Stimulated activated CD4-positive, alpha-beta T cell treated with anti-CD3 and anti-CD28 coated beads, Interleukin-15, amount 100 ng/mL, for 24 hours (primary cell): ENCODE measurements at places on chromosomes 16 and 17.

DNA sequence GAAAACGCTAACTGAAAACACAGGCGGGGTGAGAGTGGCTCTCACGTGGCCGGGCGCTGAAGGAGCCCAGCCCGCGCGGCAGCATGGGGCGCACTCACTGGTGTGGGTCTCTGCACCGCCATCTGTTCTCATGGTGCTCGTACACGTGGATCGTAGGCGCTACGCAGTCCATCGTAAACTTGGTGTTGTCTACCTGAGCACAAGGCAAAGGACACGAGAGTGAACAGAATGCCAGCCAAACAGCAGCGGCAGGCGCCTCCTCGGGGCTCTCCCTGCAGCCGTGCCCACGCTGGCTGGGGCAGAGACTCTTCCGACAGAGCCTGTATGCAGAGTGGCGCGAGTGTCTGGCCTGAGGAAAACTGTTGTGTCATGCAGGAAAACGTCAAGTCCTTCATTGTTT lies 19.1 kb downstream of the EMC8 start:
- no peak for DNase-seq

DNA sequence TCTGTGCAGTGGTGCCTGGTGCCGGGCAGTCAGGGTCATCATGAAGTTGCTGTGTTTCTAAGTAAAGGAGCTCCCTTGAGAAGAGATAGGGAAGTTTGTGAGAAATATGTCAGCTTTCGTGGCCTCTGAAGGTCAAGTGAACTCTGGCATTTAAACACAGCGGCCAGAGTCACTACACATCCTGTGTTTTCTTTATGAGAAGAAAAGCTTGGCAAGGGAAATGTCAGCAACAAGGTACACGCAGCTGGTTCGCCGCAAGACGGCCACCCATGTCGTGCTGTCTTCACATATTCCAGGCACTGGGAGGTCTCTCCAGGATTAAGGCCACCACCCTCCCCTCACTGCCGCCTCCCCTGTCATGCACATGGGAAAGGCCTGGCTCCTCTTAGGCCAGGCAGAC lies 33.2 kb upstream of the PEMT start:
- DNase-seq, result no peak

- no peak for DNase-seq
Observed at GRCh38 chr17:13593021-13593751, 8.5 kb downstream of the HS3ST3A1 start.

GRCh38 chr17:9729034-9729650 lies 62.2 kb downstream of the DHRS7C start:
- DNase-seq, result peak; percentile 5

- no peak for DNase-seq
Observed at GRCh38 chr17:31388351-31388750, 3.1 kb upstream of the RAB11FIP4 start.

DNA sequence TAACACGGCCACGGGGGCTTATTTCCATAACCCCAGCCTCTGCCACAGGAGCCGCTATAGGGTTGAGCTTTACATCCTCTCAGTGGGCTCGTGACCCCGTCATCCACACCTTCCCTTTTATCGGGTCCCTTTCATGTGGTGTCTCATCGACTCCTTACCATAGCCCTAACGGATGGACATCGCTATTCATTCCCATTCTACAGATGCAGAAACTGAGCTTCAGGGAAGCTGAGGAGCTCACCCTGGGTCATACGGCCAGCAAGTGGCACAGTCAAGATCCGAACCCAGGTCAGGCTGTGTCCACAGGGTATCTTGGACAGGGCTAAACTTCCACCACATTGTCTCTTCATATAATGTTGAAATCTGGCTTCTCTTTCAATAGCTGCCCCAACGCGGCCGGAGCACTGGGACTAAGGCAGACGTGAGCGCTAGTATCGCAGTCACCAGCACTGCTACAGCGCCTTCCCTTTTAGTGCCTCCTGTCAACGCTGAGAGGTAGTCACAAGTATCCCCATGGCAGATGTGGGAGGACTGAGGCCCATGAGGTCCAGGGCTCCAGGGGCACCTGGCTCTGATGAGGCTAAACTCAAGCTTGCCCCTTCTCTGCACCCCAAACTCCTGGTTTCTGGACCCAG lies 50.8 kb downstream of the SOCS1 start:
- no peak for DNase-seq

DNA sequence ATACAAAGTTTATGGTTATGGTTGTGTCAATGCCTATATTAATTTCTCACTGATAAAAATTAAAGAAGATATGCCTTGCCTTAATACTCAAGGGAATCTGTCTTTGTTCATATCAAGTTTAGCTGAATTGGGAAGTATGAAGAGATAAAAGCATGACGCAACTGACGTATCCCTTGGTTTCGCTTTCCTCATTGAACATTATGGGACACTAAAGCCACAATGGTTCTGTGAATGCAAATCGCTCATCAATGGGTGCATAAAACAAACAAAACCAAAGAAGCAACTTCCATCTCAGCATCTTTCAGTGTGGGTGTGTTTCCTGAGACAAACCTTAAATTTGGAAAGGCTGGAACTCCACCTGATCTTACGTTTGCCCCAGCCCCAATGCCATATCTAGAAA lies 108.2 kb downstream of the NPIPB5 start:
- no peak for DNase-seq

GRCh38 chr16:56930486-56931270 lies 1.3 kb upstream of the HERPUD1 start:
- DNase-seq, result no peak

DNA sequence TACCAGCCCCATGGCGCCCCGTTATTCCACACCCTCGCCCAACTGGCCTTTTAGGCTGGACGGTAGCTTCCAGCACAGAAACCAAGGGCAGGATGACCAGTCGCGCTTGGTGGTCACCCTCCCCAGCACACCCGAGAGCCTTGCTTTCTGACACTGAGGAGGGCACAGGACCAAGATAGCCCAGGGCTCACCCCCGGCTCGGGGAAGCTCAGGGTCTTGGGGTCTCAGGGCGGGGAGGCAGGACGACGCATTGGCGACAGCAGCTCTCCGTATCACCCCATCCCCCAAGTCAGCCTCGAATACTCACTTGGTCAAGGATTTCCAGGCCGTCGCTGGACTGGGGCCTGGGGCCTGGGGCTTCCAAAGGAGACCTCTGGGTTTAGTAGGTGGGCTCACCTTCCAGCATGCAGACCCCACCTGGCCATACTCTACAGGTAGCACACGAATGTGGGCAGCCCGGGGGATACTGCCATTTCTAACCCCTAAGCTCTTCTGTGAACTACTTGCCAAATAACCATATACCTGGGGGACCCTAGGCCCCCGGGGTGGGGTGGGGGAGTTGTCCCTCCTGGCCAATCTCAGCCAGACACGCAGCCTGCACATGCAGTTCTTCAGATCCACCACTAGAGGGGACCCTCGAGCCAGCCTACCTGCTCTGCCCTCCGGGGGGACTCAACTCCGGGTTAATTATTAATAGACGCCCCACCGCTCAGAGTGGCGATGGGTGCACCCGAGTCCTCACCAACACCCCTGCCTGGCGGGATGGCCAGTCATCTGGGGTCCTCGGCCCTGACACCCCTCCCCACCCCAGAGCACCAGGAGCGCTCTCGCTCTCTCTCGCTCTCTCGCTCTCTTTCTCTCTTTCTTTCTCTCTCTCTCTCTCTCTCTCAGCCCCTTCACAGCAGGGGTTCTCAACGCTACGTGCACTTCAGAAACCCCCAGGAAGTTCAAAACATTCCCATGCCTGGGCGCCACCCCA lies 30.0 kb downstream of the TBC1D16 start:
- DNase-seq, result peak; percentile 61

DNA sequence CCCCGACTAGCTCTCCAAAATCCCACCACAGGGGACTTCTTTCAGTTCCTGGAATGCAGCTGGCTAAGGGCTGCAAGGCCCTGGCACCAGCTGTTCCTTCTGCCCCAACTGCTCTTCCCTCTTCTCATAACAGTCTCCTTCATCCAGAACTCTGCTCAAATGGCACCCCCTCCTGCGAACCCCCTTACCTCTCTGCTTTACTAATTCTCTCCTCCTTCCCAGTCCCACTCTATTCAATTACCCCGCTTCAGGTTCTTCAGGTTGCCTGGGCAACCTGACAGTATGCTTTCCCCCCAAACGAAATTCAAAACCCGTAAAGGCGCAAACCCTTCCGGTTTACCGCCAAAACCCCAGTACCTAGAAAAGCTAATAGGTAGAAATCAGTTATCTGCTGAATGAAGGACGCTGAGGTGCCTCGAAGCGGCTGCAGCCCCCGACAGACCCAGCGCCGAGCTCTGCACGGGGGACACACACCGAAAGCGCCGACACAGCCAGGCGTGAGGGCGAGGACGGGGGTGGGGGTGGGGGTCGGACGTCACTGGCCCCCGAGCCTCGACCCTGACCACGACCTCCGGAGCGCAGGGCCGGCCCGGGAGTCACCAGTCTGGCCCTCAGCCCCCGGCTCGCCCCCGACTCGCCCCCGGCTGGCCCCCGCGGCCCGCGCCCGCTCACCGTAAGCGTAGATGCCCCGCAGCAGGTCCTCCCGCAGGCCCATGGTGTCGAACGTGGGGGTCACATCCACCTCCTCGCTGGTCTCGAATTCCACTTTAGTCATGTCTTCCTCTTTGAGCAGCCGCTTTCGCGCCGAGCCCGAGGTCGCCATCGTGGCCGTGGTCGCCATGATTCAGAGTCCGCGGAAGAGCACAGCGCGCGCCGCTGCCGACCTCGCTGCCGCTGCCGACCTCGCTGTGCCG lies 550 bp downstream of the EIF4A3 start:
- DNase-seq, result peak; percentile 36

- no peak for DNase-seq
Observed at GRCh38 chr17:81539961-81540675, 11.9 kb downstream of the FSCN2 start.

DNA sequence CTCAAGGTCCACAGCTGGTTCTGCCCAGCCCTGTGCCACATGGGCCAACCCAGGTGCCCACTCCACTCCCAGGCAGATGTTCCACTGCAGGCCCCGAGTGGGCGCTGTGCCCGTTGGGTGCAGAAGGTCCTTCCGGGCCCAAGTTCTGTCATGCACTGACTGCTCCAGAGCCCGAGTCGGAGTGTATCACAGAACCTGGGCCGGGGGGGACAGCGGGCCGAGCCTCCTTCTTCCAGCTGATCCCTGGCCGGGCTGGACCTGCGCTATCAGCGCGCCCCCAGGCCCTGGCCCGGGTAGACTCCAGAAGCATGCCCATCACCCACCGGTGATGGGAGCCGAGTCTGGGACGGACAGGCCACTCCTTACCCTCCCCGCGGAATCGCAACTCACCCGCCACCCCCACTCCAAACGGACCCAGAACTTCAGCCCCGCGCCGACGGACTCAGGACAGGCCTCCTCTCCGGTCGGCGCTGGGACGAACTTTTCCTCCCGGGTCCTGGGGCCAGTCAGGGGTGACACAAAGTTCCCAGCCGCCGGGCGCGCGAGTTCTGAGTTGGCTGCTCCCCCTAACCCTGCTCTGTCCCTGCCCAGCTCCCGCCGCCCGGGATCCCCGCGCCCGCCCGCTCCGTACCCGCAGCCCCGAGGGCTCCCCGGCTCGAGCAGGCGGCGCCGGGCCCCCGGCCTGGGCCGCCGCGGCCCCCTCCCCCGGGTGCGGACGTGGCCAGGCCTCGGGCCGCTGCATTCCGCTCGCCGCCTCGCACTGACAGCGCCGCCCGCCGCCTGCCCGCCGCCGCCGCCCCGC lies at the start of gene COPZ2:
TSS of gene COPZ2 (minus strand) at position 762 of the 802 bp plus-strand sequence. CDS start at position 742, 20 bp downstream.
- DNase-seq, result peak; percentile 76

- no peak for DNase-seq
Observed at GRCh38 chr16:78462288-78463208, 363.1 kb downstream of the WWOX start.

DNA sequence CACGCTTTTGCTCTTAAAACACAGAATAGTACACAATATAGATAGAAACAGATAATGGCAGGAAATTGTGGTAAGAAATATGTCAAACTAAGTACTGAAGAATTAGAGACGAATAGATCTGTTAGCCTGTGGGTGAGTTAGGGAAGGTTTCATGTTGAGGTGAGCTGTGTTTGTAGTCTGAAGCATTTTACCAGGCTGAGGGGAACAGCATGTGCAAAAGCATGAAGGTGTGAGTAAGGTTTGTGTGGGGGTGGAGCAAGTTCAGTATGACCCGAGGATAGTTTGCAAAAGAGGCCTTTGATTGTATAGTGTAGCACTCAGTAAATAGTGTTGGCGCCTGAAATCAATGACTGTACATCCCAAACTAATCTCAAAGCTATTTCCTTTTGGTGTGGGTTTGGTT lies 13.8 kb downstream of the IGSF6 start:
- peak; percentile 36 for DNase-seq

GRCh38 chr17:8944748-8945147 lies 20.8 kb downstream of the PIK3R5 start:
- no peak for DNase-seq

DNA sequence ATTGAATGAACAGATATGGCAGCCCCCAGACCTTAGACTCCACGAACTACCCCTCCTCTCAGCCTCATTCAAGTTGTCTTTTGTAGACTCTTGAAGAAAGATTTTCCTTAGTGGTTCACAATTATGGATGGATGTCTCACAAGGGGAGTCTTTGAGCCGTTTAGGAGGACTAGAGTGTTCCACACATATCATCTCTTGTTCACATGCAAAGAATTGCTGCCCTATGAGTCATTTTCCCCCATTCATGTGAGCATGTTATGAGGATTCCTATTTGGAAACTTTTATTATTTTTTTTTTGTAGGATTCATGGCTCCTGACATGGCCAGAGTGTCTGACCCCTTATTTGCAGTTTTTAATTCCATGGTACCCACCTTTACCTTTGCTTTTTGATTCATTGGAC lies 237.1 kb downstream of the SHISA9 start:
- no peak for DNase-seq

DNA sequence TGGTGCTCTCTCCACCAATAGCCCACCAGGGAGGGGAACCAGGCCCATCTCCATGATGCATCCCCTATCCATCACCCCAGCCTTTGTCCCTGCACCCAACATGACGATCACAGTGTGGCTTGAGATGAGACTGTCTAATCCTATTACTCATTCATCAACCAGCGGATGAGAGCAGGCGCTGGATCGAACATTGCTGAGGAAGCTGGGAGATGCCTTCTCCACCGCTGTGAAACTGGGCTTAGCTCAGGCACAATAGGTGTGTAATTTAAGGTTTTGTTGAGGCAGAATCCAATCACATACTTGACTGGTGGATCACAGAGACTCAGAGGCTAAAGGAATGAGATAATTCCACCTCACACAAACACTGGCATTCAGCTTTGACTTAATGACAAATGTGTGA lies 64.6 kb upstream of the IRX3 start:
- no peak for DNase-seq
